ENCODE measurements at places on chromosomes 4 and X.

DNA sequence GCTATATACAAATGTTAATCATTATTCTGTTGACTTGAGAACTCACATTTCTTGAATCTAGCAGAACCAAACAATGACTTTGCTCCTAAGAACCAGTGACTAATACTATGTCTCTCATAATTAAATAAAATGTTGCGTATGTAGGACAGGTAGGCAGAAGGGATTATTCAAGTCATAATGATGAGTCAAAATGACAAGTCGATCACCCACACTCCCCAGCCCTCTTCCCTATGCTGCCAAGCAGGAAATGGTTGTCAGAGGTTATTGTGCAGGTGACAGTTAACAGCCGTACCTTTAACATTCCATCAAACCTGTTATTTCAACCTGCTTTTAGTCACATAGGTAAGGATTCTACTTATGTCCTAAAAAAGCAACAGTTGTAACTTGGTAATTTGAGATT is 22.0 kb upstream of the STK26 start:
- no peak for DNase-seq

DNA sequence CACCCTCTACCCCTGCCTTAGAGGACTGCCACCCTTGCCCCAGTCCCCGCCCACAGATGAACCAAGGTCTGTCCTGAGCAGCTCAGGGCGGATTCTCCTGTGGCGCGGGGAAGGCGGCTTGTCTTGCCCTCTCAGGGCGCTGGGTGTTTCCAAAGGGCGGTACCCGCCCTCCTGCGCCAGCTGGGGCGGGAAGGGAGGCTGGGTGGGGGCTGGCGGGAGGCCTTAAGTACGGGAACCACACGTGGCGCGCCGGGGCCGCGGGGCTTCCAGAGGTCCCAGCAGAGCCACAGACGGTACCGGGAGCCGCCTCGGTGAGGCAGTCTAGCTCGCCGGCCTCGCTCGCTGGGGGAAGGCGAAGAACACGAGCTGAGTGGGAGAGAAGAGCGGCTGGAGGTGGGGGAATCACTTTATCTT is 361.1 kb downstream of the MID1IP1 start:
- DNase-seq = no peak

DNA sequence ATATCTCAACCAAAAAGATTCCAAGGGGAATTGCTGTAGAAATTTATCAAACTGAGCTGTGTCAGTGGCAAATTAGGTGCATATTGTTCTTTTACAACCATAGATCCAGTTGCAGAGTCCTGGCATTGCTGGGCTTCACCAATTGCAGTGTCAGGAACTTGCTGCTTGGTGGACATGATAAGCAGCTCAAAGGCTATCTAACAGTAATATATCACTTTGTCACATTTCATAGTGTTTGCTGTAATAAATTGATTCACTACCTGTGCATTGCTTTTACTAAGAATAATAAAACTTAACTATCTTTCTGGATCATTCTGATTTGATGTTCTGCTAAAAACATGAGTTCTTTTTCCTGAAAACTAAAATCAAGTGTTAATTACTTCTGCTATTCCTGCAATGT is 30.9 kb upstream of the ACE2 start:
- DNase-seq = no peak

GRCh38 chr4:2650276-2650675 is 105.9 kb downstream of the TNIP2 start:
- no peak for DNase-seq

DNA sequence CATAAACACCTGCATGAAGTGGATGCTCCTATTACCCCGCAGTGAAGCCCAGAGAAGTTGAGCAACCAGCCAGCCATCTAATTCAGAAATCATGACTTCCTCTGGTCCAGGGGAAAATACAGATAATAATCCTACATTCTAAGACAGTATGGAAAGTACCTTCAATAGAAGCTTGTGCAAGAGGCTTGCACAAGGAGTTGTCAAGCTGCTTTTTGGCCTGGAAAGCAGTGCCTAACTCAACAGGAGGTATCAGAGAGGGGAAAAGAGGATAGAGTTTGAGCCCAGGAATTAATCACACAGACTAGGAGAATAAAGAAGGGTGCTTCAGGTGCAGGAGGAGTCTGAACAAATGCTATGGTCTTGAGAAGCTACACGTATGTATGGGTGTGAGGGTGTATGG is 26.7 kb downstream of the TMEM192 start:
- no peak for DNase-seq

GRCh38 chr4:150248181-150248580 is 169.9 kb downstream of the DCLK2 start:
- DNase-seq = no peak

- DNase-seq = no peak
Observed at GRCh38 chr4:94574616-94575015, 122.9 kb downstream of the PDLIM5 start.

DNA sequence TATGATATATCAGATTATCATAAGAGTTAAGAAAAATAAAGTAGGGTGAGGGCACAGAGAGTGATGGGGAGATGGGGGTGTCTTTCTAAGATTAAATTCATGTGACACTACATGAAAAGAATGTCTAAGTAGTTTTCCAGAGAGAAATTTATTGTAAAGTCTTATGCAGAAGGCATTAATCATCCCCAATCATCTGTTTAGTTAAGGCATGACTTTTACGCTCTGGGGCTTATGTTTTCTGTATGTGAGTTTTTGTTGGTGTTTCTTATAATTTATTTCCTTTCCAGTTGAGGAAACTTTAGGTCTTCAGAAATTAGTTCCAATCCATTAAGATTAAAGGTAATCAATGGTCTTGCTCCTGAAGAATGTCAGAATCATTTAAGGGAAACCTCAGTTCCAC is 383.0 kb upstream of the GALNT7 start:
- no peak for DNase-seq

DNA sequence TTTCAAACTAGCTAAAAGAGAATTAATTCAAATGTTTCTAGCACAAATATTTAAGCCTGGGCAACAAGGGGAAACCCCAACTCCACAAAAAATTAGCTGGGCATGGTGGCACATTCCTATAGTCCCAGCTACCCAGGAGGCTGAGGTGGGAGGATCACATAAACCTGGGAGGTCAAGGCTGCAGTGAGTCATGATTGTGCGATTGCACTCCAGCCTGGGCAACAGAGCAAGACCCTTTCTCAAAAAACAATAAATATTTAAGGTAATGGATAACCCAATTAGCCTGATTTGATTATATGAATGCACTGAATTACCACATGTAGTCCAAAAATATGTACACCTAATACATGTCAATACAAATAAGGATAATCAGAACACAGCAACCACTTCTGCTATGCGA is 14.3 kb downstream of the RCHY1 start:
- DNase-seq = no peak

- DNase-seq = no peak
Observed at GRCh38 chr4:24693636-24694035, 101.7 kb upstream of the SOD3 start.

DNA sequence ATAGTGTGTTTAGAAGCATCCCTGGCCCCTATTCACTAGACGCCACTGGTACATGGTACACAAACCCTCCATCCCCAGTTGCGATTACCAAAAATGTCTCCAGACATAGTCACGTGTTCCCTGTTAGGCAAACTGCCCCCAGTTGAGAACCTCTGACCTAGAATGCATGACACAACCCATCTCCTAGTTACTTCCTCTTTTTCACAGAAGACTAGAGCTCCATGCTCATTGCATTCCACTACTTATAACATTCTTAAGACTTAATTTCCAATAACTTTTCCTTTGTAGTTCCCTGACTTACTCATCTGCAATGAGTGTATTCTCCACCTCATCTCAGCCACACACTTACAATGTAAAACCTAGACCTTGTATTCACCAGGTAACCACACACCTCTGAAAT is 68.6 kb downstream of the PRSS12 start:
- DNase-seq = no peak

DNA sequence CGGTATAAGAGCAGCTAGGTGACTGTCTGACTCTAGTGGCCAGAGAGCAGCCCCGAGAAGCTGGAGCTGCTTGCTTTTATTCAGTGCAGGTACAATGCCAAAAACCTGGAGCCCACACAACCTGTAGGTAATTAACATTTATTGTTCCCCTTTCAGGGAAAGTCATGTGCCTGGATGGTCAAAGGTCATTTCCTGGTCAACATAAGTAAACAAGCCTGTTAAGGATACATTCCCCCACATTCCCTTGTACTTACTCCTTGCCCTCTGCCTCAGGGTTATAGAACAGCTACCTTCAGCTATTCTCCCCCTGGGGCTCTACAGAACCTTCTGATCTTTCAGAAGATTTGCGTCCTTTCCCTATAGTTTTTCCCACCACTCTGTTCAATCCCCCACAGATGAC is 253.4 kb downstream of the TMA16 start:
- no peak for DNase-seq

DNA sequence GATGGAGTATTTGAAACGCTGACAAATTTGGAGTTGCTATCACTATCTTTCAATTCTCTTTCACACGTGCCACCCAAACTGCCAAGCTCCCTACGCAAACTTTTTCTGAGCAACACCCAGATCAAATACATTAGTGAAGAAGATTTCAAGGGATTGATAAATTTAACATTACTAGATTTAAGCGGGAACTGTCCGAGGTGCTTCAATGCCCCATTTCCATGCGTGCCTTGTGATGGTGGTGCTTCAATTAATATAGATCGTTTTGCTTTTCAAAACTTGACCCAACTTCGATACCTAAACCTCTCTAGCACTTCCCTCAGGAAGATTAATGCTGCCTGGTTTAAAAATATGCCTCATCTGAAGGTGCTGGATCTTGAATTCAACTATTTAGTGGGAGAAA is 13.2 kb downstream of the TLR8 start:
- DNase-seq = no peak

DNA sequence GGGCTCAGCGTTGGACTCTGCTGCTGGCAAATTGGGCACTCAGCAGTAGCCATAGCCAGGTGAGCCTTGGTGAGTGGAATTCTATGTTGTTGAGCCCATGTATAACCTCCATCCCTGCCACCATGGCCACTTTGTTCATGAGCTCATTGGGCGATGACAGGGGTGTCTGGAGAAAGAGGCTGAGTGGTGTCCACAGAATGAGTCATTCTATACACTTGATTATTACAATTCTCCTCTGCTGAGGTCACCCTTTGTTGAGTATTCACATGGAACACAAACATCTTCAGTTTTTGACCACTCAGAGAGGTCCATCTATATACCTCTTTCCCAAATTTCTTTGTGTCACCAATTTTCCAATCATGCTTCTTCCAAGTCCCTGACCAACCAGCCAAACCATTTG is 1341.7 kb downstream of the PCDH7 start:
- DNase-seq = no peak

DNA sequence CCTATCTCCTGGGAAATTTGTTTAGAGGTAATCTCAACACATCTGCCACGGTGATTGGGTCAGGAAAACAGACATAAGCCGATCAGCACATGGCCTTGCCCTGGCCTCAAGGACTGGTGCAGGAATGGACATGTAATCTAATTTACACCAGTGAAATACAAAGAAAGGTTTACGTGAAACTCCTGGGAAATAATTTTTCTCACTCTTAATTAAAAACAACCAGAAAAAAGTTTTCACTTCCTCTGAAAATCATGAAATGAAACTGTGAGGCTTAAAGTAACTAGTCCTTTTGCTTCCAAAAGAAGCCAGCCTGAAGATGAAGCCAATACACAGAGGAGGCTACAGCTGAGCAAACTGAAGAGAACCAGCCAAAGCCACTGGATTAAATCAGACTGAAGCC is 154.1 kb upstream of the FAM241A start:
- DNase-seq = no peak

DNA sequence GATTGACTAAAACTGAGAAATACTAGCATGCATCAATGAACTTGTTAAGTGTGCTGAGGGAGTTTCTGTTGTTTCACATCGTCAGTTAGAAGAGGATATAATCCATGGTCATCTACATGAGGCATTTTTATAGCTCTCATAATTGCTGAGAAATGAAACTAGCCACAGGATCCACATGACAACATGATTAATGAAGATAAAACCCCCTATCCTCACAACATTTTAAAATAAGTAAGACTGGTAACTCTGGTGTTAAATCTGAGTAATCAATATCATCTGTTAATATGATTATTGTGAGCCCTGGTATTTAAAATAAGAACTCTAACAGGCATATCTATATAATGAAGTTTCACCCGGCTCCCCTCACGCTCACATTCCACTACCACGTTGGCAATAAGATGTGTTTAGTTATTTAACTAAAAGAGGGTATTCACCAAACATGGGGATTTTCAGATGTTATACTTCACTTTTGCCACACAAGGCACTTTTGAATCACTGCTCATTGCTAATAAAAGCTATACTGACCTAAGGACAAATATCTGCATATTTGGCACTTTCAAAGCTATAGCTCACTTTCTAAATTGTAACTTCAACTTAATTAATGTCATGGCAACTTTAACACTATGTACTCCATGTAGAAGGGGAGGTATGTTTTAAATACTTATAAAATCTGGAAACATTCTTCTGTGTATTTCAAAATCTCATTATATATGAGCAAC is 6.7 kb downstream of the UNC5C start:
- DNase-seq = no peak

GRCh38 chrX:3006495-3006894 is at the start of gene ARSH:
Gene ARSH, plus strand, starts transcription at chrX:3006546. Its CDS starts 67 bp downstream, at chrX:3006613.
- DNase-seq = no peak

DNA sequence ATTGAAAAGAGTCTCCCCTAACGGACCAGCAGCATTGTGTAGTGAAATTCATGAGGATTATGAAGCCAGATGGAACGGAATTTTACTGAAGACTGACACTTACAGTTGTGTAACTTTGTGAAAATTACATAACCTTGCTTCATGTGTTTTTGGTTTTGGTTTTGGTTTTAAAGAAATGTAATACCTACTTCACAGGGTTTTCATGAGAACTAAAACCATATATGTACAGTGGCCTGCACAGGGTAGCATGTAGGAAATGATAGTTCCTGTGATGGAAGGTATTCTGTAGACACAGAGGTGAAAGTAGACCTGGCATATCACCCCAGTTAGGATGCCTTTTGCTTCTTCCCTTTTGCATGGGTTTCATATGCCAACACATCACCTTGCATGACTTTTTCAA is 247.0 kb downstream of the BANK1 start:
- no peak for DNase-seq

GRCh38 chr4:48361012-48361400 is 19.7 kb downstream of the SLAIN2 start:
- DNase-seq = no peak

DNA sequence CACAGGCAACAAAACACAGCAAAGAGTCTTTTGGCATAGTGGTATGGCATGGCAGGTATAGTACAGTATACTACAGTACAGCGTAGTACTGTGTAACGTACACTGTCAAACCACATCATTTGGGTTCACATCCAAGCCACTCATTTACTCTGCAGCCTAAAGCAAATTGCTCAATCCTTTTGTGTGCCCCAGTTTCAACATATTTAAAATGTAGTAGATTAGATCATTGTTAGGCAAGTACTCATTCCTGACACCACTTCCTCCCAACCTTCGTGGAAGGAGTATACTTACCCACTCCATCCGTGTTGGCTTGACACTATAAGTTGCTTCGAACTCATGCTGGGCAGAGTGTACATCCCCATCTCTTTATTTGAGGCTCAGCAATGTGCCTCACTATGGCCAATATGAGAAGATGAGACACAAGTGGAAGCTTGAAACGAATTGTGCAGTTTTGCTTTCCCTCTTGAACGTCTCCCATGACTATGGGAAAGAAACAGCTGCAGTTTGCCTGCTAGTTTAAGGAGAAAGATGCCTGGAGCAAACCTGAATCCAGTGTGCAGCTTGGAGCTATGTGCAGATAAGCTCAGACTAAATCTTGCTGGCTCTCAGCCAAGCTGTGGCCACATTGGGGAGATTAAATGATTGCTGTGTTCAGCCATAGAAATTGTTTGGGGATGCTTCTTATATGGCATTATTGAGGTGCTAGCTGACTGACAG is 85.7 kb upstream of the TBL1X start:
- no peak for DNase-seq

- no peak for DNase-seq
Observed at GRCh38 chr4:187396106-187396505, 599.5 kb upstream of the ZFP42 start.

Data from NCI-H446 (cell line).